ENCODE measurements at places on chromosomes 2 and 18. TPM values are rescaled to one million over a fixed set of nuclear protein-coding genes. Genes with fewer than 3 reads are reported as not detected.
A peak's percentile ranks its signal among the peaks of the same experiment; 100 is the strongest.

- peak; percentile 40 for DNase-seq
These were observed 43.5 kb upstream of the TMEM247 start for GRCh38 chr2:46435796-46436360.

- DNase-seq: no peak
These were observed 82.5 kb downstream of the MGAT5 start for GRCh38 chr2:134336352-134336751.

DNA sequence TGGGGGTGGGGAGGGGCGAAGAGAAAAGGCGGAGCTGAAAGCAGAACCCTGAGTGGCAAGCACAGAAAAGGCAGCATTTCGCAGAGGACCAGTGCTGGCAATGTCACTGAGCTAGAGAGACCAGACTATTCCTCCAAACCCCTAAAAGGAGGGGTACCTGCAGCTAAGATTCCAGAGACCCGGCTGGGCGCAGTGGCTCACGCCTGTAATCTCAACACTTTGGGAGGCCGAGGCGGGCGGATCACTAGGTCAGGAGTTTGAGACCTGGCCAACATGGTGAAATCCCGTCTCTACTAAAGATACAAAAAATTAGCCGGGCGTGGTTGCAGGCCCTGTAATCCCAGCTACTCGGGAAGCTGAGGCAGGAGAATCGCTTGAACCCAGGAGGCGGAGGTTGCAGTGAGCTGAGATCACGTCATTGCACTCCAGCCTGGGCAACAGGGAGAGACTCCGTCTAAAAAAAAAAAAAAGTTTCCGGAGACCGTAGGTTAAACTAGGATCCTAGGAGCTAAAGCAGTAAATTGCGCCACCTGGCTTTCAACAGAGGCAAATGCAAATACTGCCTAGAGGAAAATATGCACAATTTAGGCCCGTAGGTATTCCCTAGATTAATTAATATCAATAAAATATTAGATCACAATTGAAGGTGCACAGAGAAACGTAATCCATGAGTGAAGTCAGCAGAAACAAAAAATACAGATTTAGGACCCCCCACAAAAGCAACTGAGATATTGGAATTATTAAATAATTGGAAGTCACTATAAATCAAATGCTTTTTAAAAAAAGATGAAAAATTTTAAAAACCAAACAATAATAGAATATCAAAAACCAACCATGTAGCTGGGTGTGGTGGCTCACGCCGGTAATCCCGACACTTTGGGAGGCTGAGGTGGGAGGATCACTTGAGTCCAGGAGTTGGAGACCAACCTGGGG lies 4.9 kb downstream of the UCN start:
- DNase-seq: peak; percentile 51

GRCh38 chr2:74221604-74222299 lies 23.3 kb downstream of the MTHFD2 start:
- DNase-seq: no peak

DNA sequence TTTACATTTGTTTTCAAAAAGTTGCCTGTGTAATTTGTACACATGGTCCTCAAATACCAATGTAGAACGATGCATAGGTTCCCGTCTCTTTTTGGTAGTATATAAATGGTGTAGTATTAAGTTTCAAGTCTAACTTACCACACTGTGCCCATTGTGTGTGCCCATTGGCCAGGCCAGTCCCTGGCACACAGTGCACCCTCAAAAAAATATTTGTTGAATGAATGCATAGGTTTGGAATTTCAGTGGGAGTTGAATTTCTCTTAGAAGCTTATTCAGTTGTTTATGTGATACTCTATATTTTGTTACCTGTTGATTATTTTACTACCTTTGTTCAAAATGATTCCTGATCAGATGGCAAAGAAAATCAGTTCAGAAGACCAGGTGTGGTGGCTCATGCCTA lies 30.1 kb downstream of the IDH1 start:
- DNase-seq: no peak

DNA sequence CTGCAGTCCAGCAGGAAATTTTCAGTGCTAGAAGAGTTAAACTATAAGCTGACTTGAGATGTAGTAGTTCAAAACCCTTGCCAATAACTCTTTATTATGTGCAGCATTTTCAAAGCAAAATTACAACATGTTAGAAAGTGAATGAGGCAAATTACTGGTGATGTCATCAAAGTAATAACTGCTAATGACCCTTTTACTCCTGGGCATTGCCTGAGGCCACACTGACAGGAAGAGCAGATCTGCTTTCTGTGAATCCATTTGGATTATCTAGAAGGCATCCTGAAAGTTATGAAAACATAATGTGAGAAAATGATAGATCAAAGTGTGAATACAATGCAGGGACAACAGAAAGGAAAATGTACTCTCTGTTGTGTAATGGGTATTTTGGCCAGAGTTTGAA lies 139.6 kb upstream of the TRIB2 start:
- DNase-seq: no peak

The LYPD6 gene
- not detected for total RNA-seq

The CRYGD gene
- not detected for total RNA-seq

DNA sequence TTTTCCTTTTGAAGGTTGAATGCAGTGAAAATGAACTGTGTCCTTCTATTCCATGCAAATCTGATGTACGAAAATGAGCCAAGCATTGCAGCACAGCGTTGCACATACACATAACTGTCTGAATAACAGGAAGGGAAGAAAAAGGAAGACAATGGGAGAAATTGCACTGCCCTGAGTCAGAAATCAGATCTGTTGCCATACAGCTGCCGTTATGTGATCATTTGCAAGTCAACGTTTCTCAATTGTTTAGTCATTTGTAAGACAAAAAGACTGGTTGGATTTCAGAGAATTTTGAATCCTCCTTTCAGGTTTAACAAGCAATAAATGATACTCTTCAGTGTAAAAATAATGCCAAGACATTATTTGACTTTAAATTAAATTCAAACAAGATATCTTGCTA lies 284.1 kb downstream of the DSEL start:
- DNase-seq: no peak

The MARS2 gene
- total RNA-seq: 8.2 TPM

GRCh38 chr2:179569831-179570233 lies 291.6 kb downstream of the ZNF385B start:
- DNase-seq: no peak

The KLHL41 gene
- 263 TPM for total RNA-seq

The CRYGB gene
- total RNA-seq: not detected

The LCT gene
- total RNA-seq: not detected

DNA sequence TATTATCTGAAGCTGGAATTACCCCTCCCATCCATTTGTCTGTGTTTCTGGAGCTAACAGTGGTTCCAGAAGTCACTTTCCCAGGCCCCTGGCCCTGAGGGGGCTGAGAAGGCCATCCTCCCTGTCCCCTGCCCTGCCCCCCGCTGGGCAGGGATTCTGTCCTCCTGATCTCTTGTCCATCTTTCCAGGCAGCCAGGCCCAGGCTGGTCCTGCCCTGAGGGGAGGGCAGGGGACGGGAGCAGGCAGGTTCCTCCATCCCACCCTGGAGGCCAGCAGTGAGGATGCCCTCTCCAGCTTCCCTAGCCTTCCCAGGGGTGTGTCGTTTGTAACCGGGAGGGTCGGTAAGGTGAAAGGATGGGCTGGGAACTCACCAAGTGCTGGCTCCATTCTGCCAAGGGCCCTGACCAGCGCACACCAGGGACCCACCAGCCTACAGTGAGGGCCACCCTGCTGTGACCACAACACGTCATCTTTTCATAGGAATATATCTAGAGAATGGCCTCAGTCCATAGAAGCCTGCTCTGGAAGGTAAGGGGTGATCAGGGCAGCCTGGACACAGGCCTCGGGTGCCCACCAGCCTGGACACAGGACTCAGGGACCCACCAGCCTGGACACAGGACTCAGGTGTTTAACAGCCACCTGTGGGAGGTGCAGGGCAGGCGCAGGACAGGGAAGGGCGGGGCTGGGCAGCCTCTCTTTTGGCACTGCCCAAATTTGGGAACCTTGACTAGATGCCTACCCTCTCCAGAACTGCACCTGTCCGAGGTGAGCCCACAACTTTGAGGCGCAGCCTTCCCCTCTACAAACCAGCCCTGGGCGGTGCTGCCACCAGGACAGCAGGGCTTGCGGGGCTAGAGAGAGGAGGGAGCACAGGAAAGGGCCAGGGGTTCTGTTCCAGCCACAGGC lies 35.8 kb upstream of the GPC1 start:
- peak; percentile 23 for DNase-seq

- DNase-seq: no peak
These were observed 198.2 kb upstream of the SMAD7 start for GRCh38 chr18:49149011-49149410.

DNA sequence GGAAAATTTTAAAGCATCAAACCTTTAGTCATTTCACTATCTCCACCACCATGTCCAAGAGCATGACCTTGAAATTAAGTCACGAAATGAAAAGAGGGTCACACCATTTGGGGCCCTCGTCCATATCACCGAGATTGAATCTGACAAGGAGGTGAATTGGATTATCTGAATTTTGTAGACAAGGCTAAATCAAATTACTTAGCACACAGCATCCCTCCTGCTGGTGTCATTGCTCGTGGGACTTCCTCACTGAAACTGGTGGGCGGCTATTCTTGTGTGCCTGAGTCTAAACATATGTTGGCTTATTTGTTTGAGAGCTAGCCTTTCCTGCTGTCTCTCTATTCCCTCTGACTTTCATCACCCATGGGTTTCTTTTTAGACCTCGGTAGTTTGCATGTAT lies 64.6 kb upstream of the CNGA3 start:
- DNase-seq: no peak

- DNase-seq: peak; percentile 83
These were observed 39.5 kb upstream of the CYP1B1 start for GRCh38 chr2:38115216-38116032.

The CABYR gene
- total RNA-seq: not detected

The IRS1 gene
- total RNA-seq: 15.7 TPM

DNA sequence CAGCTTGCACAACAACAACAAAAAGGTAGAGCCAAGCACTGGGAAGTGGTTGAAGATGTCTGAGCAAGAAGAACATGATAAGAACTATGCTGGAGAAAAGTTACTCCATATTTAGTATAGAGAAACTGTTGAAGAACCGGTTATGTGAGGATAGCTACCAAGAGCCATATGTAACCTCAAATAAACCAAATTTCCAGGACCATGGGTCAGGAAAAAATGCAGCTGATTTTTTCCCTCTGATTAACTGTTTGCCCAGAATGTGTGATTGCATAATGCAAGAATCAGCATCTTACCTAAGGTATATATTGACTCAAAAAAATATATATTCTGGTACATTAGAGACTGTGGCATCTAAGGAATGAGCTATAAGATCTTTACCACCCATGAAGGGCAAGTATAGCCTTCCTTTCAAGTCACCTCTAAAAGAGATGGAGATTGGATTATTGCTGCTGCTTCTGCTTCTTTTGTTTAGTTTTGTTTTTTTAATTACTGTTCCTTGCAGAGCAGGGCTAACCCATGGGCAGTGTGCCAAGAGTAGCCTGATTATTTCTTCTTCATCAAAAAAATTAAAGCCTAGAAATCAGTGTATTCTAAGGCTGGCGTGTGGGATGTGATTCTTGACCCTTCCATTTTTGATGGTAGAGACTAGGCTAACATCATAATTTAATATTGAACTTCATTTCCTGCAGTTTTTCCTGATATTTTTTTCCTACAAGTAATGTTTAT lies 76.9 kb upstream of the MAP3K20 start:
- no peak for DNase-seq

The DTNA gene
- total RNA-seq: 196 TPM

Data from heart left ventricle (tissue), 16 donors.